ENCODE measurements at places on chromosomes 5 and 9.

- no peak for DNase-seq
Observed at GRCh38 chr5:16726538-16726946, 109.7 kb upstream of the RETREG1 start.

- no peak for DNase-seq
Observed at GRCh38 chr5:97844797-97845196, 661.8 kb upstream of the RIOK2 start.

- DNase-seq = no peak
Observed at GRCh38 chr5:153629027-153629895, 138.8 kb downstream of the GRIA1 start.

- no peak for DNase-seq
Observed at GRCh38 chr9:73038613-73039012, 85.8 kb upstream of the ALDH1A1 start.

GRCh38 chr5:77355080-77355479, 137.0 kb downstream of the WDR41 start:
- DNase-seq = no peak

DNA sequence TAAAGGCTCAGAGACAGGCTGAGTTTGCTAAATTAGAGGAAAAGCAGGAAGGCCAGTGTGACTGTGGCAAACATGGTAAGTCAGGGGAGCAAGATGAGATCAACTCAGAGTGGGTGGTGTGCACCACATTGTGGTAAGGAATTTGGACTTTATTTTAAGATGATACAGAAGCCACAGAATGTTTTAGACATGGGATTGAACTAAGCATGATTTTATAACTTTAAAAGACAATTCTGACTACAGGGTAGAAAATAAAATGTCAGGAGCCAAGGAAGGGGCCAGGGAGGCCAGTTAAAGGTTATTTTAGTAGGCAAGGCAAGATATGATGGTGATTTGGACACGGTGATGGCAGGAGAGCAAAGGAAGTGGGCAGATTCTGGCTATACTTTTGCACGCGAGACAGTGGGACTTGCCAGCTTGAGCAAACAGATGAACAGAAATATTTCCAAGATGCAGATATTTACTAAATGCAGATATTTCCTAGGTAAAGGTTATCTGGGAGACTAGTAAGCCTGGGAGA, 53.9 kb downstream of the TSSK1B start:
- no peak for DNase-seq

DNA sequence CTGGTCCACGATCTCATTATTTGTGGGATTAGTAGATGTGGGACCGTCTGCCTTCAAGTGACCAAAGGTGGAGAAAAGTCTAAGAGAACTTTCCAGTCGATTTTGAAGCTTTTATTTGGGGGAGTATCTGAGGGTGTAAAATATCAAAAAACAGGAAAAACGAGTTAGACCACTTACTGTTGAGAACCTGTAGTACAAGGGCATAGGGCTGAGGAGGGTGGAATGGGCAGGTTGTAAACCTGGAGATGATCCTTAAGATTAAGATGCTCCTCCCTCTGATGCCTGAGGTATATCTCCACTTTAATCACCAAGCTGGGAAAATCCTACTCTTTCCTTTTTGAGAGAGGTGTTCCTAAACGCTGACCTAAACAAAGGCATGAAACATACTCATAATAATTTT, 32.0 kb upstream of the GTF2H2C start:
- DNase-seq = no peak

GRCh38 chr9:133700819-133701320, 37.3 kb downstream of the SARDH start:
- no peak for DNase-seq

- DNase-seq = no peak
Observed at GRCh38 chr9:124489222-124489621, 18.0 kb downstream of the NR5A1 start.

GRCh38 chr9:69044240-69045219, 9.0 kb downstream of the FXN start:
- no peak for DNase-seq

DNA sequence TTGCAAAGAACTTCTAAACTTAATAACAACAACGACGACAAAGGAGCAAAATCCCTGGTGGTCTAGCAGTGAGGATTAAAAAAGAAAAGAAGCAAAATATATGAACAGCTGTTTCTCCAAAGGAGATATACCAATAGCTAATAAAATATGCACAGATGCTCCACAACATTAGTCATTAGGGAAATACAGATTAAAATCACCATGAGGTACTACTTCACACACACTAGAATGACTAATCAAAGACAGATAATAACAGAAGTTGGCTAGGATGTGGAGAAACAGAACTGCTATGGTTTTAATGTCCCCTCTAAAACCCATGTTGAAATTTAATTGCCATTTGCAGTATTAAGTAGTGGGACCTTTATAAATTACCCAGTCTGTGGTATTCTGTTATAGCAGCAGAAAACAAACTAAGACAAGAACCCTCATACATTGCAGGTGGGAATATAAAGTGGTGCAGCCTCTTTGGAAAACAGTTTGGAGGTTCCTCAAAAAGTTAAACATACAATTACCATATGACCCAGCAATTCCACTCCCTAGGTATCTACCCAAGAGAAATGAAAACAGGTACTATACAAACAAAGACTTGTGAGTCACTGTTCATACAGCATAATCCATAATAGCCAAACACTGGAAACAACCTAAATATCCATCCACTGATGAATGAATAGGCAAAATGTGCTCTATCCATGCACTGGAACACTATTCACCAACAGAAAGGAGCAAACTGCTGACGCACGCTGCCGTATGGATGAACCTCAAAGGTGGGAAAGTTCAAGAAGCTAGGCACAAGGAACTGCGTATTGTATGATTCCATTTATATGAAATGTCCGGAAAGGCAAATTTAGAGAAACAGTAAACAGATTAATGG, 11.4 kb upstream of the DUSP1 start:
- DNase-seq = no peak

- DNase-seq = no peak
Observed at GRCh38 chr5:77697692-77698091, 59.2 kb upstream of the OTP start.

- DNase-seq = no peak
Observed at GRCh38 chr5:136018814-136019783, 9.7 kb upstream of the TGFBI start.

GRCh38 chr5:123035360-123035917, 1.1 kb downstream of the PPIC start:
- DNase-seq = no peak

GRCh38 chr5:35244171-35244570, 13.9 kb upstream of the PRLR start:
- no peak for DNase-seq

DNA sequence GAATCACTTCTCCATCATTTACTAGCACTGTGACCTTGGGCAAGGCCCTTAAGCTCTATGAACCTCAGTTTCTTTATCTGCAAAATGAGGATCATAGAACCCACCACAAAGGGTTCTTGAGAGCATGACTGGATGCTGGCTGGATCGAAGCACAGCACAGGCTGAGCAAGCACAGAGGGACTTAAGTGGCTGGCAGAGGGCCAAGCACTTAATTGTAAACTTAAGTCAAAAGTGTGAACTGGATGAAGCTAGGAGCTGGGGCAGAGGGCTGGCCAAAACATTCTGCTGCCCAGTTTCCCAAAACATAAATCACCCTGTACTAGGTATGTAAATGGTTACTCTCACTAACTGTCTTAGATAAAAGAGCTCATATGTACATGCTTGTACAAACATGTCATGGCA, 112.3 kb upstream of the WWC1 start:
- no peak for DNase-seq

DNA sequence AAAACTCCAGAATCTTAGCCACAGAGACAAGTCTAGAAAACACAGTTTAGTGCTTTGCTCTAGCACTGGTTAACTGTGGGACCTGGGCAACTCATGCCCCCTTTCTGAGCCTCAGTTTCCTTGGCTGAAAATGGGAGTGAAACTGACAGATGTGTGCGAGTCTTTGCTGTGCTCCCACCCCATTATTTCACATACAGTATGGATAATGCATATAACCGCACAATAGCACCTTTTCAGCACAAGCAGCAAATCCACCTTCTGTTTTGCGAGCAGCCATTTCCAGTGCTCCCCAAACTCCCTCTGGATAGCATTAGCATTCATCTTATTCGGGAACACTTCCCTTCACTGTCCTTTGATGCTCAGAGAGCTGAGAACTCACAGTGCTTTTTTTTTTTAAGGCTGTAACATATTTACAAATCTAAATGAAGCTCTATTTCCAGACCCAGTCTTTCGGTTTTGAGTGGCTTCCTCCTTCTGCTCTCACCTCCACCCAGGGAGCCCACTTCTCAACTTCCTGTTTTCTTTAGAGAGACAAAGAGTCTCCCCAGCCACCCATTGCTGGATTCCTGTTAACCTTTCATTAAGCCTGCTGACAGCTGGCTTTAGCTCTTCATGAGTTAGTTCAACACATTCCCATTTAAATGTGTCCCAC, 49.2 kb downstream of the TIMD4 start:
- no peak for DNase-seq
